ENCODE measurements at places on chromosomes 4 and X.
A peak's percentile ranks its signal among the peaks of the same experiment; 100 is the strongest.

DNA sequence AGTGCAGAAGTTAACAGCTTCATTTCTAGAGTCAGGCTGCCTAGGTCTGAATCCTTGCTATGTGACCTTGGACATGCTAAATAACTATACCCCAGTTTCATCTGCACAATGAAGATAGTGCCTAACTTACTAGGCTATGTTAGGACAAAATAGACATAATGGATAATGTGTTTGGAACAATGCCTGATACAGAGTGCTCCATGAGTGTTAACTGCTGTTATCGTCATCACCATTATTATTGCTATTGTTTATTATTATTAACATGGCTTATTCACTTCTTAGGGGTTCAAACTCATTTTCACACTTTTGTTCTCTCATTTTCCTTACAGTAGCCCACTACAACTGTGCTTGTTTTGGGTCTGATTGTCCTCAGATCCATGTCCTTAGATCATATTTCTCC is 467.7 kb downstream of the SH2D1A start:
- DNase-seq: no peak

DNA sequence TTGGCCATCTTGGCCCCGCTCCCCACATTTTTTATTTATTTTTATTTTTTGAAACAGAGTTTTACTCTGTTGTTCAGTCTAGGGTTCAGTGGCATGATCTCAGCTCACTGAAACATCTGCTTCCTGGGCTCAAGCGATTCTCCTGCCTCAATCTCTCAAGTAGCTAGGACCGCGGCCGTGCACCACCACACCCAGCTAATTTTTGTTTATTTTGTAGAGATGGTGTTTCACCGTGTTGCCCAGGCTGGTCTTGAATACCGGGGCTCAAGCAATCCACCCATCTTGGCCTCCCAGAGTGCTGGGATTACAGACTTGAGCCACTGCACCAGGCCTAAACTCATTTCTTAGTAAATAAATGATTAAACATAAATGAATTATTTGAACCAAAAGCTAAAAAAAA is 322.0 kb upstream of the LCORL start:
- no peak for DNase-seq

GRCh38 chr4:67575232-67576058 is 16.9 kb downstream of the STAP1 start:
- no peak for DNase-seq

DNA sequence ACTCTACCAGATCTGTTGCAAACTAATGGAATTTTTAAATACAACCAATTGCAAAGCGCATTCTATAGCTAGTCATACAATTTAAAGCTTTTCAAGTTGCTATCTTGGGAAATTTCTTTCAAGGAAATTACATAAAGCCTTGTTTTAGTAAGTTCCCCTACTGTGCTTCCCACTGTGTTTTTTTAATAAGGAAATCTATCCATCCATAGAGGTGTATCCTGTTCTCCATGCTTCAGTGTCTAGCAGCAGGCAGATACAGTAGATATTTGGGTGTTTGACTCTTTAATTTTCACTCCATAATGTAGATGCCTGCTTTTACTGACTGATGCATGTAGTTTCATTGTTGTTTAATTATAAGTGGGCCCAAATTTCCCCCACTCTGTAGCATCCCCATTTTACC is 171.6 kb upstream of the POU3F4 start:
- DNase-seq: no peak

- DNase-seq: peak; percentile 70
Observed at GRCh38 chrX:96684339-96685209, at the start of gene DIAPH2. DIAPH2 (plus strand) TSS chrX:96684842.

DNA sequence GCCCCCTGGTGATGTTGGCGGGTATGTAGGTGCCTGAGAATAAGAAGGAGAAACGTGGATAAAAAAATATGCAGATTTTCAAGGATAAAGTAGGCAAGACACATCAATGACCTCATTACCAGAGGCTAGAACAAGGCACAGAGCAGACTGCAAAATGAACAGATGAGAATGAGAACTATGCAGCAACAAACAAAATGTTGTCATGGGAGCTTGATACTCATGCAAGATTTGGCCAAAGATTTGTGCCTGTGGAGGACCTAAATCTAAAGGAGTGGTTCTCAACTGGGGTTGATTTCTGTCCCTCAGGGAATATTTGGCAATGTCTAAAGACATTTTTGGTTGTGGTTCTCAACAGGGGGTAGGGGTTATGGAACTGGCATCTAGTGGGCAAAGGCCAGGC is 177.3 kb downstream of the FRMPD4 start:
- DNase-seq: no peak

- no peak for DNase-seq
Observed at GRCh38 chrX:112512509-112512908, 167.2 kb downstream of the LHFPL1 start.

- no peak for DNase-seq
Observed at GRCh38 chr4:145388043-145388442, 93.6 kb upstream of the SMAD1 start.

DNA sequence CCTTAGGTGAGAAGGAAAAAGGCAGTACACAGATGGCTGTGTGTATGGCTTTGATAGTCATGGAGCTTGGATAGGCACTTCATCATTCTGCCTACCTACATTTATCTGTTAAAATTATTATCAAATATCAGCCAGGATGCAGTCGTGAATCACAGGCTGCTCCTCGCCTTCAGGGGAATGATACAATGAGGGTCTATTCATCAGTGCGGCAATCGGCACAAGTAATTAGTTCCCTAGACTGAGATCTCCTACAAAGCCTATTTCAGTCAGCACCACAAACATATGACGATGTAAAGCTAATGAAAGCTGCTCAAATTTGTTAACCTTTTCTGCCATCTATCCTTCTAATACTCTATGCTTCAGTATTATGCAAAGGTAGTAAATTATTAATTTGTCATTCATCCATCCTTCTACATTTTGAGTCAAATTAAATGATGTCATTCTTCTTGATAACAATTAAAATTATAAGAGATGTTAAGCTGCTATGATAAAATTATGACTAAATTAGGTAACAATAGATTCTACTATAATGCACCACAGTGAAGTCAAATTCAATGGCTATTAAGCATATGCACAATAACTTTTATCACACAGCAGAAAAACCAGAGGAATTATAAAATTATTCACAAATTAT is 19.0 kb downstream of the MAB21L2 start:
- DNase-seq: no peak

GRCh38 chr4:145293658-145294057 is 113.3 kb upstream of the OTUD4 start:
- DNase-seq: no peak

GRCh38 chr4:73864961-73865360 is 4.2 kb upstream of the CXCL1 start:
- DNase-seq: no peak

- no peak for DNase-seq
Observed at GRCh38 chr4:8380511-8381415, 59.8 kb downstream of the ACOX3 start.

GRCh38 chr4:80578001-80578400 is 242.5 kb downstream of the CFAP299 start:
- no peak for DNase-seq

DNA sequence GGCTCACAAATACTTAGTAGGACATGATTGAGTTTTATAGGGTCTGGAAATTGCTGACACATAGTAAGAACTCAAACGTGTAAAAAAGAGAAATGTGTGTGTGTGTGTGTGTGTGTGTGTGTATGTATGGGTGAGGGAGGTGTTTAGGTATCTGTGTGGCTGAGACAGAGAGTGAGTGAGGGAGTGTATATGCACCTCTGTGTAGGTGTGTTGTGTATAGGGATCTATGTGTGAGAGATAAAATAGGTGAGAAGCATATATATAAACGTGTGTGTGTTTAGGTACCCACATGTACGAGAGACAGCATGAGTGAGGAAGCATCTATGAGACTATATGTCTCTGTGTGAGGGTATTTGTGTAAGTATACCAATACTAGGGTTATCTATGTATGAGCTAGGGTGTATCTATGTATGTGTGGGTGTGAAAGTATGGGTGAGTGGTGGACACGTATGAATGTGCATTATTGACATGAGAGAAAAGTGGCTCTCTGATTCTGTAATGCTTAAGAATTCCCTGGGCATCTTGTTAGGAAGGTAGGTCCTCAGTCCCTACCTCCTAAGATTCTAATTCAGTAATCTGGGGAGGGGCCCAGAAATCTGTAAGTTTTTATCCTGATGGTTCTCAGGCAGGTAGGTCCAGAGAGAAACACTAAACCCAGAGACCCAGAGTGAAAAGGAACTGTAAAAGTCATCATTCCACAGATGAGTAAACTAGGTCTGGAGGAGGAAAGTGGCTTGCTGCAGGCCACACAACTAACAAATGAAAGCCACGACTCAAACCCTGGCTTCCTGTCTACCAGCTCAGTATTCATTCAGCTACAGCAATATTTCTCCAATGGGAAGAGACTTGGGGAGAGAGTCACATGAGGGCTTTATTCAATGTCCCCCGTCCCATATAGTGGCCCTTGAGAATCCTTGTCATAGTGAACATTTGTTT is 237.0 kb downstream of the IDS start:
- DNase-seq: no peak

- DNase-seq: no peak
Observed at GRCh38 chrX:119672426-119672825, 20.5 kb downstream of the SEPTIN6 start.

GRCh38 chr4:79330720-79331119 is 4.9 kb upstream of the NAA11 start:
- DNase-seq: no peak

GRCh38 chr4:37601531-37601930 is 84.6 kb downstream of the RELL1 start:
- no peak for DNase-seq

GRCh38 chr4:128558896-128559679 is 250.4 kb upstream of the JADE1 start:
- DNase-seq: no peak

GRCh38 chrX:16733013-16733412 is 13.6 kb downstream of the SYAP1 start:
- no peak for DNase-seq

DNA sequence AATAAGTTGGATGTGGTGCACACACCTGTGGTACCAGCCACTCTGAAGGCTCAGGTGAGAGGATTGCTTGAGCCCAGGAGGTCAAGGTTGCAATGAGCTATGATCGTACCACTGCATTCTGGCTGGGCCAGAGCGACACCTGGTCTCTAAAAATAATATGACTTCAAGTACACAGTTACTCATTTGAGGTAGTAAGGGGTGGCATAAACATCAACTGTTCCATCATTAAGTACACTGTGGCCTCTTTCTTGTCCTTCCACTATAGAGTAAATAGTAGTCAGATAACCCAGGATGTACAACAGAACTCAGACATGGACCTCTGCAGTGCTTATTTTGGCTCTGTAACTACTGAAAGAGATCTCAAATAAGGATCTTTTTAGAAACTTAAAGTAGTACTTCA is 10.6 kb downstream of the FAM9B start:
- no peak for DNase-seq

DNA sequence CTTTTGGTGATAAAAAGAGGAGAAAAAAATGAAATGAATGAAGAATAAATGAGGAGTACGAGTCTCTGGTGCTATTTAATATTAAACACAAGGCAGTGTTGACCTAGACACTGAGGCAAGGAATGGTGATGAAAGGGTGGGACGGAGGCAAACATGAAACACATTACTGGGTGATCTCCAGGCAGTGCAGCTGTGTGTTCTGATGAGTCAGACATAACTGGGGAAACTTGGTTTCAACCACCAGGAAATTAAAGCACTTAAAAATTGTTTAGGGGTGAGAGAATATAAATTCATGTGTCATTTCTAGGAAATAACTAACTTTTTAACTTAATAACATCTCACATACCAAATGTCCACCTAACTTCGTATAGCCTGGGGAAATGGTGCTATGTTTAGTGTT is 19.7 kb upstream of the CXCL6 start:
- no peak for DNase-seq

- DNase-seq: no peak
Observed at GRCh38 chrX:148161701-148162100, 180.6 kb downstream of the FMR1NB start.

DNA sequence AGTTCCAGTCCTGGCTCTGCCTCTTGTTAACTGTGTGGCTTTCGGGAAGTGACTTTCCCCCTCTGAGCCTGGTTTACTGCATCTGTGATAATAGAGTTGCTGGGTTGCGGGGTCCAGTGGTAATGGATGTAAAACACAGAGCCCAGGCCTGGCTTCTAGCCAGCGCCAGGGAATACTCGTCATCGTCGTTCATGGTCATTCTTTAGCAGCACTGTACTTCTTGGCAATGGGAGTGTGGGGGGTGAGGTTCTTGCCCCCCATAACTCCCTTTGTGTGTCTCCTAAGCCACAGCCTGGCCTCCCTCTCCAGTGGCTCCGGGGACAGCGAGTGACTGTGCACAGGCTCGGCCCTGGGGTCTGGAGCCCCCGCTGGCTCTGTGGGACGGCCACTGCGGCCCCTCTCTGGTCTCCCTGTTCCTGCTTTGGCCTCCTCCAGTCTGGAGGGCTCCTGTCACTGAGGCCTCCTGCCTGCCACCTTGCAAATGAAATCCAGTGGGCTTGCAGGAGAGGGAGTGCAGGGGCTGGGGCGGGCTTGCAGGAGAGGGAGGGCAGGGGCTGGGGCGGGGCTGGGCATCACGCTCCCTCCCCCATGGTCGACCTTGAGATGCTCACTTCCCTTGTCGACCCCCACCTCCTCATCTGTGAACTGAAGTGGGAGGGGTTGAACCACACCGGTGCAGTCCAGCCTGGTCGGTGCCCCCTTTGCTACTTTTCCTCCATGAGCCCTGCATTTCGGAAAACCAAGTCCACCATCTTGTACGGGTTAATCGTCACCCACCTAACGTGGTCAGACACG is 13.2 kb downstream of the PSAPL1 start:
- no peak for DNase-seq

GRCh38 chrX:153662266-153662665 is 11.3 kb downstream of the PNCK start:
- DNase-seq: peak; percentile 40

DNA sequence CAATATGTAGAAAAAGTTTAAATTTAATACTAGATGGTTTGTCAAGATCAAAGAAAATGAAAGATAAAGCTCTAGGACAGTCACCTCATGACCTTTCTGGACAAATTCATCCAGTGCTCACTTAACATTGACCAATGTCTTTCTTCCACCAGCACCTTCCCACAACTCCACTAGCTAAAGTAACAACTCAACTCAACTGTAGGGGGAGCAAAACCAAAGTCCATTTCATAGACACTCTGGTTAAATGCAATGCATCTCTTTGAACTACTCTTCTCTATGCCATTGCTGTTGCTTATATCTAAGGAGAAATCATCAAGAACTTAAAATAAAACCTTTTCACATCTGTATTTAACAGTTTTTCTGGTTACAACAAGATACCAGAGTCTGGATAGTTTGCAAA is 25.1 kb downstream of the UGT2B4 start:
- no peak for DNase-seq

DNA sequence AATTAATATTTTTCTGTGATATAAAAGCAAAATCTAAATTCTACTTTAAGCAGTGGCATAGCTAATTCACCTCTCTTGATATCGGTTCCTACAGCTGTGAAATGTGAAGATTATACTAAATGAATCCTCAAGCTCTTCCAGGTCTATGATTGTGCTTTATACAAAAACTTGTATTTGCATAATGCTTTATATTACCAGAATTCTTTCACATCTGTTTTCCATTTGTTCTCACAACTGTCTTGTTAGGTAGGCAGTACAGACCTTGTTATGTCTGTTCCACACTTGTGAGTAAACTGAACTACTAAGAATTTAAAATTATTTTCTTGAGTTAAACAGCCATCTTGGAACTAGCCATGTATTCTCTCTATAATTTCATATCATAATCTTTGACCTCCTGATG is 184.9 kb downstream of the RAPGEF2 start:
- no peak for DNase-seq

GRCh38 chr4:158540125-158540907 is 18.6 kb downstream of the RXFP1 start:
- no peak for DNase-seq

All from immature natural killer cell (primary cell).